ENCODE measurements at places on chromosomes 6 and 20. TPM values are rescaled to one million over a fixed set of nuclear protein-coding genes. Genes with fewer than 3 reads are reported as not detected.

DNA sequence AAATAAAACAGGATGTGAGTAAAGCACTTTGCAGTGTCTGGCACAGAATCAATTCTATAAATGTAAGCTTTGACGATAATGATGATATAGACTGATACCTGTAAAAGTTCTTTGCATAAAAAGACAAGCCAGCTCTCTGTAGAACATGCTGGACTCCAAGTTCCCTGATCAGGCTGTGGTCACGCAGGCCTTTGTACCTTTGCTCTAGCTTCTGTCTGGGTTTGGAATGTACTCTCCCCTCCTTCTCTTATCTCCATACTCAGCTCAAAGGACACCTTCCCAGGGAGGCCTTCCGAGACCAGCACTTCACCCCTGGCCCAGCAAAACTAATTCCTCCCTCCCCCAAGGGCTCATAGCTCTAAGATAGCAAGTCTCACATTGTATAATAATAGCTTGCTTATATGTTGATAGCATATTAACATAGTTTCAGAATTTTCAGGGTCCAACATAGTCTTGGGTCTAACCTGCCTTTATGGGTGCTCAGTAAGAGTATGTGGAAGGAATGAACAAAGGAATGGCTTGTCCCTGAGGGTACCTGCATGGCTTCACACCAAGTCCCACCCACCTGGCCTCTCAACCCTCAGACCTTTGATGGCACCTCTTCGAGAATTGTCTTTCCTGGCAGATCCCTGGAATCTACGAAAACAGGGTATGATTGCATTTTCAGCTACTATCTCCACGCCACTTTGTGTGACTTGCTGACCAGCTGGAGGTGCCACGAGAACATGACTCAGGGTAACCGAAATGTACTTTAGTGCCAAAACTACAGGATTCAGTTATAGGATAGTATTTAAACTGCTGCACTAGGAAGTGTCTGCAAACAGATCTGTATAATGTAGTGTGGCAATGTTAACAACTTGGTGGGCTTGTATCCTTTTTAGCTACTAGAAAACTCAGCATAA is 41.7 kb upstream of the PIM1 start:
- peak; percentile 26 for DNase-seq
- H3K27ac ChIP-seq, result no peak overlapping the region
- no peak overlapping the region for H3K4me3 ChIP-seq
- no peaks in the 10 kb centered on the region for H3K27me3 ChIP-seq

GRCh38 chr20:24376311-24377099 is 92.9 kb upstream of the SYNDIG1 start:
- H3K4me1 ChIP-seq, result peaks cover 9% of the 10 kb centered on the region
- DNase-seq, result peak; percentile 52
- H3K27ac ChIP-seq, result no peak overlapping the region
- no peak overlapping the region for H3K4me3 ChIP-seq
- H3K27me3 ChIP-seq, result peaks cover 2% of the 10 kb centered on the region
- no peaks in the 10 kb centered on the region for H3K36me3 ChIP-seq

DNA sequence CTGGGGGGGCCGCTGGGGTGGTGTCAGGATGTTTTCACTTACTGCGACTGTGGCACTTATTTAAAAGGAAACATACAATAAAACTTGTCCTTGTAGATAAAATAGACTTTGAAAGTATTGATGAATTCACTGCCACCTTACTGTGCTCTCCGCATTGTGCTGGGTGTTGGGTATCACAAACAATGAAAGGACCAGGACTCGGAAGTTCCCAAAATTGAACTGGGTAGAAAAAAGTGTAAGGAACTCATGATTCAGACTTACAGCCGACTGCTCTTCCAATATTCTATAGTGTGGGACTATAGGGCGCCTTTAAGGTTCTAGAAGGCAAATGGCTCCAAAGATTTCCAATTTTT is 32.1 kb upstream of the ID4 start:
- no peaks in the 10 kb centered on the region for H3K36me3 ChIP-seq
- H3K4me1 ChIP-seq, result peaks cover 14% of the 10 kb centered on the region
- peak overlapping the region; percentile 53 for H3K4me3 ChIP-seq
- H3K27me3 ChIP-seq, result no peaks in the 10 kb centered on the region
- peak overlapping the region; percentile 90 for H3K27ac ChIP-seq

GRCh38 chr6:112576423-112576822 is 229.3 kb downstream of the RFPL4B start:
- no peak for DNase-seq
- H3K36me3 ChIP-seq, result no peaks in the 10 kb centered on the region
- no peak overlapping the region for H3K27ac ChIP-seq
- H3K4me3 ChIP-seq, result no peak overlapping the region
- no peaks in the 10 kb centered on the region for H3K4me1 ChIP-seq

DNA sequence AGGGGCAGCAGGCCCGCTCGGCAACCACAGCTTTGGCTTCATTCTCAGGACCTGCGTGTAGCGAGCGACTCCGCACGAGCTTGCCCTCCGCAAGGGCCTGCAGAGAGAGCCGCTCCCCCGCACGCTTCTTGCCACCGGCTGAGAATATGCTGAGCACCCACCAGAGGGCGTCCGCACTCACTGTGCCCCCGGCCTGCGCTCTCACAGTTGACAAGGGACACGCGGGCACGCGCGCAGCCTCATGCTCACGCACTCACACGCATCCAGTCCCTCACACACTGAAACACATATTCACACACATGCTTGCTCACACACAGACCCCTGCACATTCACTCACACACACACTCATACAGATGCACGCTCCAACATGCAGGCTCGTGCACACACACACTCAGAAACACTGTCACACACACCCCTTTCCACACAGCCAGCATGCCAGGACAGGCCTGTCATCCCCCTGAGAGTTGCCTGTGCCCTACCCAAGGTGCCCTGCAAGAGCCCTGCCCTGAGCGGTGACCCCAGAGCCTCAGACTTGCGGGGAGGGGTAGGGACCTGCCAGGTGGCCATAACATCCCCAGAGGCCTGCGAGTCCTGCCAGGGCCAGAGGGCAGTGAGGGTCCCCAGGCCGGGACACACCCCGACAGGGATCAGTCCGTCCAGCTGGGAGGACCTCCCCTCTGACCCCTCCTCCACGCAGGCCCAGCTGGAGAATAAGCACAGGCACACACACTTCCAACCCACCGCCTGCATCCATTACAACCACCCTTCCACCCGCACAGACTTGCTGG is 174.1 kb downstream of the BMP7 start:
- H3K36me3 ChIP-seq, result no peaks in the 10 kb centered on the region
- peaks cover 17% of the 10 kb centered on the region for H3K27me3 ChIP-seq
- no peak overlapping the region for H3K27ac ChIP-seq
- H3K4me1 ChIP-seq, result peaks cover 13% of the 10 kb centered on the region
- peak; percentile 58 for DNase-seq

TREML1 gene
- polyA plus RNA-seq, result 0.49 TPM

FILIP1 gene
- 46.6 TPM for polyA plus RNA-seq

DNA sequence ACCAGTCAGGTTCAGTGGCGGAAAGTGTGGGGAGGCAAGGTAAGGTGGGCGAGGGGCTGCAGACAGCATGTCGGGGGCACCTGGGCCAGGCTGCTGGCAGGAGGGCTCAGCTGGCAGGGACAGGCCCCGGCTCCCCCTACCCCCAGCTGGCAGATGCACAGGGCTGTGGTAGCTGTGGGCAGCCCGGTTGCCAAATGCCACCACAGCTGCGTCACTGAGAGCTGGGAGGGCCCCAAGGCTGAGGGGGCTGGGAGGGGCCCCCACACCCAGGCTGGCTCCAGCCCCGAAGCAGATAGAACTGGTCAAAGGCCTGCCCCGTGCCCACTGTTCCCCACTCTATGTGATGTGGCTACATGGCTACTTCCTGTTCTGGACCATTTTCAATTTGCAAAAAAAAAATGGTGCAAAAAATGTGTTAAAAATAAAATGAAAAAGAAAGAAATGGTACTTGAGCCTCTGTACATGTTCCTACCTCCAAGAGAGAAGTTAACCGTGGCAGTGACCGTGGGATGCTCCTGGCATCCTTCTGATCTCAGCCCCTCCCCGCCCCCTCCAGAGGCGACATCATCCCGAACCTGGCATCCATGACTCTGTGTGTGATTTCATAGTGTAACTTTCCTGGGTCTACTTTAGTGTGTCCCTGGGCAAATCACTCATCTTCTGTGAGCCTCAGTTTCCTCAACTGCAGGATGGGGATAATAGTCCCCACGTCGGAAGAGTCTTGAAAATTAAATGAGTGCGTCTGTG is 64.4 kb downstream of the UBE2V1 start:
- no peaks in the 10 kb centered on the region for H3K36me3 ChIP-seq
- H3K27me3 ChIP-seq, result no peaks in the 10 kb centered on the region
- peak overlapping the region; percentile 42 for H3K27ac ChIP-seq
- no peak overlapping the region for H3K4me3 ChIP-seq
- H3K4me1 ChIP-seq, result peaks cover 45% of the 10 kb centered on the region
- peak; percentile 50 for DNase-seq

DNA sequence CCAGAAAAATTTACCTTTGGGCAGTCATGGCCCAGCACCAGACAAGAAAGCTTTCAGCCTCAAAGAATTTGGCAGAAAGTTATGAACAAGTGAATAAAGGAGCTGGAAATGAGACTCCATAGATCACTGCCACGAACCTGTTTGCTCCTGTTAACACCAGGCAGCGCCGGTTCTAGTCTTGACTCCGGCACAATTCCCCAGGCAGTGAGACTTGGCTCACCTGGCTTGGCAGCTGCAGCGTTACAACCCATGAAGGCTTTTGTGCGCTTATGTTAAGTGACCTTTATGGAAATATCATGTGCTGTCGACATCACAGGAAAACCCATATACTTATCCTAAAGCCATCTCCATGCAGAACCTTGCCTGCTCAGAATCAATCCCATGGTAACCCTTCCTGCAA is 22.2 kb upstream of the FOXC1 start:
- peak; percentile 43 for DNase-seq
- H3K36me3 ChIP-seq, result no peaks in the 10 kb centered on the region
- H3K4me3 ChIP-seq, result no peak overlapping the region
- H3K27ac ChIP-seq, result no peak overlapping the region
- peaks cover 20% of the 10 kb centered on the region for H3K27me3 ChIP-seq

GRCh38 chr6:155400654-155400965 is 55.0 kb downstream of the NOX3 start:
- H3K4me1 ChIP-seq, result no peaks in the 10 kb centered on the region
- no peak overlapping the region for H3K27ac ChIP-seq
- DNase-seq, result no peak
- H3K36me3 ChIP-seq, result no peaks in the 10 kb centered on the region
- H3K4me3 ChIP-seq, result no peak overlapping the region

GRCh38 chr20:45959126-45959525 is 12.9 kb downstream of the ZNF335 start:
- H3K27ac ChIP-seq, result no peak overlapping the region
- peaks cover 76% of the 10 kb centered on the region for H3K36me3 ChIP-seq
- H3K27me3 ChIP-seq, result no peaks in the 10 kb centered on the region
- DNase-seq, result no peak

OPRM1 gene
- polyA plus RNA-seq, result not detected

TAAR6 gene
- not detected for polyA plus RNA-seq
